ENCODE measurements at places on chromosomes 16 and 17.
A peak's percentile ranks its signal among the peaks of the same experiment; 100 is the strongest.

GRCh38 chr16:67474551-67475455 is 6.2 kb downstream of the ATP6V0D1 start:
- no peaks in the 10 kb centered on the region for H3K27me3 ChIP-seq
- no peak overlapping the region for H3K4me3 ChIP-seq
- no peak overlapping the region for H3K27ac ChIP-seq
- H3K36me3 ChIP-seq, result peaks cover 7% of the 10 kb centered on the region
- no peak for DNase-seq

GRCh38 chr16:56835320-56835719 is 29.7 kb upstream of the SLC12A3 start:
- H3K36me3 ChIP-seq, result peaks cover 59% of the 10 kb centered on the region
- H3K27me3 ChIP-seq, result no peaks in the 10 kb centered on the region
- H3K4me3 ChIP-seq, result no peak overlapping the region
- DNase-seq, result no peak
- H3K4me1 ChIP-seq, result peaks cover 3% of the 10 kb centered on the region
- no peak overlapping the region for H3K27ac ChIP-seq

DNA sequence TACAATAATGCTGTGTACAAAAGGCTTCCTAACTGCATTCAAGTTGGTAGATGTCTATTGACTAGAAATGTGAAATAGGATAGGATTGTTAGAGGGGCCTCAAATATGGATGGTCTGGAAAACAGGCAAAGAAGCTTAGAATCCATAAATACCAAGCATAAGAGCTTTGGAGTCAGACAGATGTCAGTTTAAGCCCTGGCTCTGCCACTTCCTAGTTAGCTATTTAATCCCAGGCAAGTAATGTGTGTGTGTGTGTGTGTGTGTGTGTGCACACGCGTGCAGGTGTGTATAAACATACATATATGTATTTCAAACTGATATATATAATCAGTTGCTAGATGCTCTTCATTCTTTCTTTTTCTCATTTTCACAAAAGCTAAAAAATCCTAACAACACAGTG is 66.7 kb downstream of the MMD start:
- H3K4me1 ChIP-seq, result no peaks in the 10 kb centered on the region
- no peak overlapping the region for H3K27ac ChIP-seq
- no peak for DNase-seq
- H3K27me3 ChIP-seq, result no peaks in the 10 kb centered on the region

DNA sequence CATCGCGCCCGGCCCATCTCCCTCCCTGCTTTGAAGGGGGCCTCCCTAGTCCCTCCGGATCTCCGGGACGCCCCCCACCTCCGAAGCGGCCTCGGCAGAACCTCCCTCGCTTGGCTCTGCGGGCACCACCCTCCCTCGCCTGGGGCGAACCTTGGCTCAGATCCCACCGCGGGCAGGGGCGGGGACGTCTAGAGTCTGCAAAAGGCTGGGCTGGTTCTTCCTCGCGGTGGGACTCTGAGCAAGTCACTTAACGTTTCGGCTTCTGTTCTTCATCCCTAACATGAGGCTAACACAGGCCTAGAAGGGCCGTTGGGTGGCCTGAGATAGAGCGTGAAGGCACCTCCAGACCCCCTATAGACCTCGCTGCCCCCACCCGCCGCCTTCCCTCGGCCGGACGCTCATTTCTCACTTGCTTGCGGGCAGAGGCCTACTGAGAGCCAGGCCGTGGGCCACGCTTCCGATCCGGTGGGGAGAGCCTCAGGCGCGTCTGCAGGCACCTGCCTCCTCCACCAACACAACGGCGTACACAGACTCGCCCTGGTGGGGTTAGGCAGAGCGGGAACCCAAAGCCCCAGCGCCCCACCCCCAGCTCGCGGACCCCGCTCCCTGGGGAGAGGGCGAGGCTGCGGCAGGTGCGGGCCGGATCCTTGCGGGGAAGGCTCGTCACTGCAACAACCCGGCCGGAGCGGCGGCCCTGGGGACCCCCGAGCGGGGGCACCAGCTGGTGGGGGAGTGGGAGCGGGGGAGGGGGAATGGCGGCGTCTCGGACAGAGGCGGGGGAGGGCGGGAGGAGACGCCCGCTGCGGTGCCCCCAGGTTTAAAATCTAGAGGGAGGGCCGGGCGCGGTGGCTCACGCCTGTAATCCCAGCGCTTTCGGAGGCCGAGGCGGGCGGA is 5.4 kb downstream of the MYO1C start:
- peak; percentile 72 for DNase-seq
- H3K27me3 ChIP-seq, result no peaks in the 10 kb centered on the region
- H3K36me3 ChIP-seq, result no peaks in the 10 kb centered on the region
- peak overlapping the region; percentile 60 for H3K27ac ChIP-seq
- peak overlapping the region; percentile 61 for H3K4me3 ChIP-seq

- H3K27me3 ChIP-seq, result no peaks in the 10 kb centered on the region
- H3K27ac ChIP-seq, result no peak overlapping the region
- peaks cover 4% of the 10 kb centered on the region for H3K4me1 ChIP-seq
- no peaks in the 10 kb centered on the region for H3K36me3 ChIP-seq
- no peak overlapping the region for H3K4me3 ChIP-seq
These were observed 13.9 kb upstream of the TMC7 start for GRCh38 chr16:18969855-18970240.

- peaks cover 50% of the 10 kb centered on the region for H3K4me1 ChIP-seq
- no peak for DNase-seq
- no peak overlapping the region for H3K27ac ChIP-seq
These were observed 124.2 kb downstream of the METRNL start for GRCh38 chr17:83203472-83204221.

All from CD4-positive, alpha-beta T cell (primary cell).